MV-4-11 (cell line): ENCODE measurements at places on chromosomes 11 and 22.

GRCh38 chr11:91075032-91075695 lies 852.3 kb upstream of the CHORDC1 start:
- DNase-seq, result no peak

- no peak for DNase-seq
These were observed 8.6 kb upstream of the APOL4 start for GRCh38 chr22:36210224-36210623.

DNA sequence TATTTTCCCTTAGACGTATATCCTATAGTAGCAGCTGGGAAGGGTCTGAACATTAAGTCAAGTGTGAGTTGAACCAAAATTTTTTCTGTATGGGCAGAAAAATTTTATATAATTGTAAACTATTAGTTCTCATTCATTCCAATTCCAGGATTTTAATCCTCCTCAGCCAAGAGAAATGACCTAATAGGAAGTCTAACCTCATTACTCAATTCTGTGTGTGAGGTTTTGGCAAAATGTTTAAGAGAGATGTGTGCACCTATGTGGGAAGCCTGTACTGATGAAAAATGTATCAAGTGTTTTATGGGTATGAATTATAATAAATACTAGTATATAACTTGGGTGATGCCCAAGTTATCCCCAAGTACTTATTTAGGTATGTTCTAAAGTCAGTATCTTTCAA lies 311.6 kb upstream of the PITPNB start:
- no peak for DNase-seq

- DNase-seq, result no peak
These were observed 159.4 kb downstream of the CADM1 start for GRCh38 chr11:115344846-115345245.

GRCh38 chr11:135069890-135070289 lies 657.8 kb upstream of the B3GAT1 start:
- DNase-seq, result no peak

DNA sequence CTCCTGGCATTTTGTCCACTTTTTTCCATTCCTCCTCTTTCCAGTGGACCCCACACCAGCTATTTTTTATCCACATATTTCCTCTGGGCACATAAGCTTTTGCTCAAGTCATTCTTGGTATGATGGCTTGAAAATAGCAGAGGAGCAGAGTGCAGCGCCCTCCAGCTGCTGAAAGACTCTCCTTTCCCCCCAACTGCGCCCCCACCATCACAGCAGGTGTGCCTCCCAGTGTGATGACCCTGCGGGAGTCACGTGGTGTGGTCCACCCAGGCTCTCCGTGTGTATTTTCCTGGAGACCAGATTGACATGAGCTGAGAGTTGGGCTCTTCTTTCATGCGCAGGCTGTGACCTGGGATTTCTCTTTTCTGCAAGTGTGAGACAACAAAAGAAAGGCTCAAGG lies 1241.6 kb downstream of the TBC1D22A start:
- DNase-seq, result no peak

- no peak for DNase-seq
These were observed 25.1 kb upstream of the PAMR1 start for GRCh38 chr11:35550374-35551036.

DNA sequence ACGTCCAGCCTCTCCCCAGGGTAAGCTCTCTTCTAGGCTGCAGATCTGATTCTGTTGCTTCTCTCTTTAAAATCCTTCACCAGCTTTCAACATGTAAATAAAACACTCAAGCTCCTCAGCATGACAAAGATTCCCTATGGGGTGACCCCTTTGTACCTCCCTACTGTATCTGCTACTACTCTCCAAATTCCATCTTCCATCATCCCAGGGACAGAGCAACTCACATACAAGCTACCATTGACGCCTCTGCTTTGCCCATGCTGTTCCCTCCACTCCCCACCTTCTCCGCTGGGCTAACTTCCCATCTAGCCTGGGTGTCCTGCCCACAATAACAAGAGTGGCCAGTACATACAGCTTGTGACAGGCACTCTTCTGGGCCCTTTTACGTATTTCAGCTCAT lies 207.5 kb upstream of the ZBED5 start:
- no peak for DNase-seq

DNA sequence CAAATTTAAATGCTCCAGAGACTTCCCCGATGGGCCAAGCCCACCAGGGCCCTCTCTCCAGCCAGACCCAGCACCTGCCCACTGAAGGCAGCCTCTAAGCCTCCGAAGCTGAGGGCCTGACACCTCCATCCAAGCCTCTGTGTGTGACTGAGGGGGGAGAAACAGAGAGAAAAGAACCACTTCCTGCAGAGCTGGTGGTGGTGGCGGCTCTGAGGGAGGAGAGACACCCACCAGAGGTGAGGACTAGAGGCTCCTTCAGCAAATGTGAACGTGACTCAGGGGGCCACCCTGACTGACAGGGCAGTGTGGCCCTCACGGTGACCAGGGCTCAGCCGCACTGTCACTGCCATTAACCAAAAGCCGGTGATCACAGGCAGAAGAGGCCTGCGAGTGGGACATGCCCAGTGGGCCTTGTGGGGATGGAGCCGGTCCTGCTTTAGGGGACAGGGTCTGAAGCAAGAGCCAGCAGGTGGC lies 31.0 kb upstream of the CD5 start:
- peak; percentile 67 for DNase-seq

DNA sequence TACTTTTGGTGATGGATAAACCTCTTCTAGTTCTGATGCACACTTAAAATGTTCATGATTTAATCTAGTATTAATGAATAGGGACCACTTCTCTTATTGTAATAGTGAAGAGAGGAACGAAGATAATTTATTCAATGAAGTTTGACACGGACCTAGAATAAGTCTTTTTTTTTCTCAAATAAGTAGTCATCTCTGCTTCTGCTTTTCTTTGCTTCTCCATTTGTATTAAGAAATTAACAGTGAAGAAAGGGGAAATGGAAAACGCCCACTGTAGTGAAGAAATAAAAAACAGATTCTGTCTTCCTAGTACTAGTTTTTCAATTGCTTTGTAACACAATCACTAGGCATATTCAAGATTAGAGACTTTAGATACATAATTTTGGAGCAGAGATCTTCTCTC lies 73.0 kb downstream of the CD44 start:
- DNase-seq, result peak; percentile 94

GRCh38 chr11:20161230-20161918 lies 1.1 kb upstream of the DBX1 start:
- DNase-seq, result no peak

GRCh38 chr11:76629116-76629852 lies 41.3 kb downstream of the LRRC32 start:
- DNase-seq, result peak; percentile 92
